ENCODE measurements at places on chromosomes 12 and 14.

GRCh38 chr14:74976264-74977113, 21.1 kb upstream of the PGF start:
- DNase-seq = no peak

GRCh38 chr12:103748875-103749274, 92.2 kb downstream of the NT5DC3 start:
- DNase-seq = no peak

GRCh38 chr12:54602661-54603060, 14.2 kb upstream of the PPP1R1A start:
- DNase-seq = no peak

GRCh38 chr14:92597906-92598905, 84.6 kb downstream of the RIN3 start:
- no peak for DNase-seq

DNA sequence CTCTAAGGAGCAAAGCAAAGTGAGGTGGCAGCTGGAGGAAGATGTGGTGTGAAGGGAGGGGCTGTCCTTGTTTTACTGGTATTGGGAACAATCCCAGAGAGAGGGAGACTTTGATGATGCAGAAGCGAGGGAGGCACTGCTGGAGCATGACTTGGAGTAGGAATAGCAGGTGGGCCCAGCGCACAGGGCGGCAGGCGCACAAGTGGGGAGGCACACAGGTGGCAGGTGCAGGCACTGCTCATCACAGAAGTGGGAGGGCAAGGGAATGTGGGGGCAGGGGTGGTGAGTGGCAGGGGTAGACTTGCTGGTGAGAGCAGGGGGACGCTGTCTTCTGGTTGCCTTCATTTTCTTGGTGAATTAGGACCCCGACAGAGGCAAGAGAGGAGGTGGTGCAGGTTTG, 11.5 kb upstream of the IFI27 start:
- DNase-seq = no peak

DNA sequence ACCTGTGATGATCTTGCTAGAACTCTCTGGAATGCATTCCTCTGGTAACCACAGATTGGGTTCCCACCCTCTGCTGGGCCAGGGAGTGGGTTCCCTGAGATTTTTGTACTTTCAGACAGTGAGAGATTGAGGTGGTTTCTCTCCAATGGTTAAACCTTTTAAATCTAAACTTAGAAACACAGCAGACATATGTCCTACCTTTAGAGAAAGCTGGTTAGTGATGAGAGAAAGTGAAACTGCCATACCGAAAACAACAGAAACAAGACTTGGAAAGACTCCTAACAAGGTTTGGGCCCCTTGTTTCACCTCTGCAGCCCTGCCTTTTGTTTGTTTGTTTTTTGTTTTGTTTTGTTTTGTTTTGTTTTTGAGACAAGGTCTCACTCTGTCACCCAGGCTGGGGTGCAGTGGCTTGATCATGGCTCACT, 9.7 kb upstream of the SGPP1 start:
- no peak for DNase-seq

DNA sequence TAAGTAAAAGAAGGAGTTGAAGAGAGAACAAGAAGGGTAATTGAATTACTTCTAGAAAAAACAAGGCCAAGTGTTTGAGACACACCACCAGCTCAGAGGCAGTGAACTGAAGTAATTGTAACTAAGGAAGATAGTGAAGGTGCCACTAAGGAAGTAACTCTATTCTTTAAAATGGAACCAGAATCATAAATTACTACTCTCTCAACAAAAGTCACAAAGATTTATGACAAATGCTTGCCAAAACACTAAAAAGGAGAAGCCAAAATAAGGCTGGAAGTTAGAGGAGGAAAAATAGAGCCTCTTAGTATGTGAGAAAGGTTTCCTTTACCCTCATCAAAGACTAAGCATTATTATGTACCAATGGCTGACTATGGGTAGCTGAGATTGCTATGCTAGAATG, 208.5 kb downstream of the MDGA2 start:
- no peak for DNase-seq

DNA sequence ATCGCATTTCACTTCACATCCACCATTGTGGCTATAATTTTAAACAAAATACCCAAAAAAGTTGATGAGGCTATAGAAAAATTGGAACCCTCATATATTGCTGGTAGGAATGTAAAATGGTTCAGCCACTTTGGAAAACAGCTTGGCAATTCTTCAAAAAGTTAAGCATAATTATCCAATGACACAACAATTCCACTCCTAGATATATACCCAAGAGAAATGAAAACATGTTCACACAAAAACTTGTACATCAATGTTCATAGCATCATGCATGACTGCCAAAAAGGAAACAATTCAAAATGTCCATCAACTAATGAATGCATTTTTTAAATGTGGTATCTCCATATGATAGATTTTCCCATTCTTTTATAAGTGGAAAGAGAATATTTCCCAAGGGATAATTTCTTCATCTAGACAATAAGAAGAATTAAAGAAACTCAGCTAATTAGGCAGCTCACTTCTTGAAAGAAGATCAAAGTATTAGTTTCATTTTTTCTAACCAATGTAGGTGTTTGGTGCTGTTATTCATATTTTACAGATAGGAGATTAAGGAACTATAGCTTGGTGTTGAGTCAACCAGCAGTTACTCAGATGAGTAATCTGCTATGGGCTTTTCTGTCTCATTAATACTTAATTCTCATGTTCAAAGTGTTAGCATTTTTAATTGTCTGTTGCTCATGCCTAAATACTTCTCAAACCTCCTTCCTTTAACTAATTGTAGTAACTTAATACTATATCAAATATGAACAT, 32.8 kb downstream of the YEATS4 start:
- DNase-seq = no peak

GRCh38 chr12:75007133-75007532, 202.5 kb downstream of the KCNC2 start:
- DNase-seq = no peak

GRCh38 chr12:70719672-70720420, 82.6 kb upstream of the PTPRB start:
- no peak for DNase-seq

GRCh38 chr14:50766338-50766886, 64.5 kb downstream of the NIN start:
- DNase-seq = no peak

- DNase-seq = no peak
Observed at GRCh38 chr12:109785854-109786253, 47.3 kb downstream of the TRPV4 start.

GRCh38 chr12:9931245-9931644, 925 bp downstream of the CLEC2A start:
- no peak for DNase-seq

GRCh38 chr14:88541324-88541723, 13.5 kb downstream of the PTPN21 start:
- no peak for DNase-seq

- no peak for DNase-seq
Observed at GRCh38 chr14:48568688-48569087, 893.3 kb upstream of the MDGA2 start.

DNA sequence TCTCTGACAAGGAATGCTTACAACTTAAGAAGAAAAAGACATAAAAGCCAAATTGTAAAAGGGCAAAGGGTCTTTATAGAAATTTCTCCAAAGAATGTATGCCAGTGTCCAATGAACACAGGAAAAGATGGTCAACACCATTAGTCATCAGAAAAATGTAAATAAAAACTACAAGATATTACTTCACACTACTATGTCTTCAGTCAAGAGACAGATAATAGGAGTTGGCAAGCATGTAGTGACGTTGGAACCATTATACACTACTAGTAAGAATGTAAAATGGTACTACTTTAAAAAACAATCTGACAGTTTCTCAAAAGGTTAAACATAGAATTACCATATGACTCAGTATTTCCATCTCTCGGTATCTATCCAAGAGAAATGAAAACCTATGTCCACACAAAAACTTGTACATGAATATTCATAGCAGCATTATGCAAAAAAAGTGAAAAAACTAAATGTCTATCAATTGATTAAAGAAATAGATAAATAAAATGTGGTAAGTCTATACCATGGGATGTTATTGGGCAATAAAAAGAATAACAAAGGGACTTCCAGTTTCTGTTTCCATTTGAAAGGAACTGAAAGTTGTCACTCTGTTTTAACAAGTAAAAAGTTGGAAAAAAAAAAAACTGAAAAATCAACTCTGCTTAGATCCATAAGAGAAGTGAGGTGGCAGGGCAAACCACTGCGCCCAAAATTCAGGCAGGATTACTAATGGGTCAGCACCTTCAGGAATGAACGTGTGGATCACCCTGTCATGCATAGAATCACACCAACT, 69.8 kb downstream of the ALG10B start:
- no peak for DNase-seq

DNA sequence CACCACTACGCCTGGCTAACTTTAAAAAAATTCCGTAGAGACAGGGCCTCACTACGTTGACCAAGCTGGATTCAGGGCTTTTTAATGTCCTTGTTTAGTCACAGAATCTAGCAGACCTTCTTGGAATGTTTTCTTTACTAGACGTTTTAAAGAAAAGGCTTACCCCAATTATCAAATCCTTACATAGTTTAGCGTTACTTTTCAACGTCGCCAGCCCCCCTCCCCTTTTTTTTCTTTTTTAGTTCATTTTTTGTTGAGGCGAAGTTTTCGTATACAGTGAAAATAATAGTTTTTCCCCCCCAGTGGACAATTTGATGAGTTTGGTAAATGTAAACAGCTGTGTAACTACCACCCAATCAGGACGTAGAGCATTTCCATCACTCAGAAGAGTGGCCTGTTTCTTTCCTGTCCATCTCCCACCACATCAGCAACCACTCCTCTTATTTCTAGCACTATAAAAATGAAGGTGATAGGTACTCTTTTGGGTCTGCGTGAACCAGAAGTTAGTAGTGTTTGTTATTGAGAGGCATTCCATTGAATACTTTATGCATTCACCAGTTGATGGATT, 753 bp upstream of the DLGAP5 start:
- no peak for DNase-seq

DNA sequence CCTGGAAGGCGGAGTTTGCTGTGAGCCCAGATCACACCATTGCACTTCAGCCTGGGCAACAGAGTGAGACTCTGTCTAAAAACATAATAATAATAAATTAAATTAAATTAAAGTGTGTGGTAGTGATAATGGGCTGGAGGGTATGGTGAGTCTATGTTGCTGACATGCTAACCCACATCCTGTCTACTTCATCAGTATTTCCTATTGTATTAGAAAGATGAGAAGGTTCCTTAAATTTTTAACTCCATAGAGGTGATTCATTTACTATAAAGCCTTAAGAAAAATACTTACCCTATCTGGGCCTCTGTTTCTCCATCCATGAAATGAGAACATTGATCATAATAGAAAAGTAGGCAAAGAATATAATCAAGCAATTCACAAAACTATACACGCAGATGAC, 280.5 kb downstream of the FBXL14 start:
- no peak for DNase-seq

GRCh38 chr14:105530285-105531087, 4.1 kb downstream of the TMEM121 start:
- no peak for DNase-seq

GRCh38 chr14:95668235-95668772, 17.9 kb upstream of the TCL1B start:
- DNase-seq = no peak

DNA sequence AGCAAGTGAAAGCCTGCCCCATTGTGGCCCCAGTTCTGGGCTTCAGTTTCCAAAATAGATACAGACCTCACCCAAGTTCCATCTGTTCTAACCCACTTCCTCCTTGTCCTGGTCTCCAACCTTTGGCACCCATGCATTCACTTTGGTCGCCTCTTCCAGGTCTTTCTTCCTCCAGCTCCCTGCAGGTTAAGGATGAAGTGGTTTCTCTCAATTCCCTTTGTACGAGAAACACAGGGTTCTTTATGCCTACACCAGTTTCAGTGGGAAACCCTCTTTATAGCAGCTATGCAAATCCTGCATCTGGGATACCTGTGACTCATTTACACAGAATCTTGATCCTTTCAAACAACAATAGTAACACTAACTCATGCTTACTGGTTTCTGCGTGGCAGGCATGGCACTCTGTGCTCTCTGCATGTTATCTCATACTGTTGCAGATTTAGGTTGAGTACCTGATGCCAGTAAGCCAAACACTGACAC, 110.6 kb upstream of the AMIGO2 start:
- DNase-seq = no peak

GRCh38 chr12:123171967-123172366, 21.1 kb upstream of the PITPNM2 start:
- no peak for DNase-seq

- no peak for DNase-seq
Observed at GRCh38 chr14:52485350-52485960, 66.8 kb downstream of the TXNDC16 start.

DNA sequence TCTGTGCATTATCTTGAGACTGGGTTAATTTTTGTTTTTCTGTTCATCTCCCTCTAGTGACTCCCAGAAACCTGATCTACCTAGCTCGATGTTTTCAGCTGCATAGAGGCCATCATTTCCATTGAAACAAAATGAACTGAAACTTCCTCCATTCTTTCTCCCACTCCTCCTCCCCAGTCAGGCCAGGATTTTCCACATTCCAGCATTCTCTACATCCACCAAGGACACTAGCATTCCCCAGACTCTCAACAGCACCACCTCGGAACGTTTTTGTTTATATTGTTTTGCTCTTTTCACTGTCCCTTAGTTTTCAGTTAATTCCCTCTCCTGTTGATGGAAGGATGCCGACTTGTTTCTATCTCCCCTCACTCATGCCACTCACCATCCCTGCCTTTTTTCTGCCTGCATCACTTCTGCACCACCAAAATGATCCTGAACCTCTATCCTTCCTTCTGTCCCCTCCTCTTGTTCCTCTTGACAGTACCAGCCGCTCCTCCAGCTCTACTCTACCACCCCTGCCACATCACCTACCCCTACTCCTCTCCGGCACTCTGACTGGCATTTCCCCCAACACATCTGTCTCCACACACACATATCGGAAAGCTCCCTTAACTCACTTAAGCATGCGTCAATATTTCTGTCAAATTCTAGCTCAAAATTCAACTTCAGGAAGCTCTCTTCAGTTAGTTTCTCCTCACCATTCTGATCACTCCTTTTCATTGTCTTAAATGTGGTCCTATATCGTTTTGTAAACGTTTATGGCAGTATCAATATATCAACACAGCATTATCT, 13.2 kb downstream of the OR6S1 start:
- no peak for DNase-seq

DNA sequence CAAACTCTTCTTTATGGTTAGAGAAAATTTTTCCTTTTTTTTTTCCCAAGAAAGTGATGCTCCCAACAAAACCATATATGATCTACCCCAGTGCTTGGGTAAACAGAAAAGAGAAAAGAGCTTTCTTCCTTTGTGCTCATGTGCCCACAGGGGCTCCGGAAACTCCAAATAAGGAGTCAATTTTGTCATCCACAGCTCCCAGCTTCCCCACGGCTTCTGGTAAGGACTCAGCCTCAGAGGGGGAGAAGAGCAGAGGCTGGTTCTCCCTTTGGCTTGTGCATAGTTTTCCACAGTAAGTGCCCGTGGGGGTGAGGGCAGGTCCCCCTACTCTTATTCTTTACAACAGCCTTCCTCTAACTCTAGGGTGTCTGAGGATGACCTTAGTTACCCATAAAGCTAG, 13.3 kb upstream of the RGS6 start:
- no peak for DNase-seq

GRCh38 chr14:20164462-20164861, 25.8 kb downstream of the OR4N5 start:
- DNase-seq = no peak
